Stimulated activated CD4-positive, alpha-beta T cell treated with anti-CD3 and anti-CD28 coated beads, Interleukin-2, amount 100 ng/mL, for 4 hours (primary cell): ENCODE measurements at places on chromosomes 2 and 18.
A peak's percentile ranks its signal among the peaks of the same experiment; 100 is the strongest.

- no peak for DNase-seq
These were observed 70.8 kb downstream of the ABI2 start for GRCh38 chr2:203399031-203399430.

DNA sequence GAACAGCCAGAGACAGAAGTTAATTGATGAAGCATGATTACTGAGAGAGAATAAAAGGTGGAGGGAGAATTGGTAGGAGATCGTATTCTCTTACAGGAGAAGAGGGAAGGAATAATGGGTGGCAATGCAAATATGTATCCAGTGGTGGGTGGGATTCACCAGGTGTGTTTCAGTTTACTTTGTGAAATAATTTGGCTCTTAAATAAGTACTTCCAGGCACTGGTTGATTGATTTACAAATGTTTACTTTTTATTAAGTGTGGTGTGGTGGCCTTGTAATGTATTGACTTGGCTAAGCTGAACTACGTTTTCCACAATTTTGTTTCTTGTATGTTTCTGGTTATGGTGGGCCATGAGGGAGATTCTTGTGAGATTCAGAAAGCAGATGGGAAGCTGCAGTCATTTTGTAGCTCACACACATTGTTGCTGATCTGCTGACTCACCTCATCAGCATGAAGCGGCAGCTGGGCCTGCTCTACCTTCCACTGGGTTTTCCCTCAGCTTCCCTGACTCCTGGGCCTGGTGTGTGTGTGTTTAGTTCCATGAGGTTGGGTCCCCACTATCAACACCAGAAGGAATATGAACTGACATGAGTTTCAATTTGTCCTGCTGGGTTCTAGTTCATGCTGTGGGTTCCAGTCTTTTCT is 32.6 kb downstream of the MYL12B start:
- no peak for DNase-seq

- DNase-seq = peak; percentile 41
These were observed 142.8 kb downstream of the NDUFA10 start for GRCh38 chr2:239882331-239882732.

GRCh38 chr2:160477032-160477431 is 16.6 kb downstream of the RBMS1 start:
- no peak for DNase-seq

GRCh38 chr2:240595381-240596079 is 9.0 kb downstream of the CAPN10 start:
- DNase-seq = no peak

DNA sequence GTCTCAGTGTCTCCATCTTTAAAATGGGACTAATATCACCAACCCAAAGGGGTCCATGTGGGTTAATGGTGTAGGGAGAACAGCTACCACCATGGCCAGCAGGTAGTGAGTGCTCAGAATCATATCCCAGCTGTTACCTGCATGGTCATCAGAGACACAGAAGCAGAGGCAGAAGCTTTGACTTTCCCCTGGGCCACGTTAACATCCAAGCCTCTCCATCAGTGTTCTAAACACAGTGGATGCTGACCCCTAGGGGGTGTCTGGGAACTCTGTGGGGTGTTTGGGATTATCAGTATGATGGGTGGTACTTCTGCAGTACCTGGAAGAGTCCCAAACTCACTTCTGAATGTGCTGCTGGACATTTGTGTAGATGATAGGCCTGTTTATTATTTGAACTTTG is 93.6 kb downstream of the GYPC start:
- DNase-seq = no peak

GRCh38 chr2:50694798-50695197 is 337.1 kb downstream of the NRXN1 start:
- no peak for DNase-seq

- no peak for DNase-seq
These were observed at the start of gene FIGLA for GRCh38 chr2:70790136-70790828. TSS of gene FIGLA (minus strand) at chr2:70790643. CDS start at chr2:70790638, 5 bp downstream.

DNA sequence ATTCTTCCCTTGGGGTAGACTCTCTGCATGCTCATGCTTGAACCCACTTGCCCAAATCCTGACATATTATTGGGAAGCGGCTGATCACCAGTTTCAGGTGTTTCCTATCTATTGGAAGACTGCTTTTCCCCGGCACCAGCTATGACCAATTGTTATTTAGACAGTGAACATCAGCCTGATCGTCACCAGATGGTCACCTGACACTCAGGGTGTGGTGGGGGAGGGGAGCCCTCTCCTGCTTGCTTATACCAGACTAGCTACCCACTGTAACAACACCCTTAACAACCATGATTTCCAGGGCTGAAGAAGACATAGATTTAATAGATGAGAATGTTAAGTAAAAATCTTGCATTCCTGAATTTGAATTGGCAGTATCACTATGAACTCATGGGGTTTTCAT is 44.3 kb downstream of the RBM43 start:
- DNase-seq = no peak

DNA sequence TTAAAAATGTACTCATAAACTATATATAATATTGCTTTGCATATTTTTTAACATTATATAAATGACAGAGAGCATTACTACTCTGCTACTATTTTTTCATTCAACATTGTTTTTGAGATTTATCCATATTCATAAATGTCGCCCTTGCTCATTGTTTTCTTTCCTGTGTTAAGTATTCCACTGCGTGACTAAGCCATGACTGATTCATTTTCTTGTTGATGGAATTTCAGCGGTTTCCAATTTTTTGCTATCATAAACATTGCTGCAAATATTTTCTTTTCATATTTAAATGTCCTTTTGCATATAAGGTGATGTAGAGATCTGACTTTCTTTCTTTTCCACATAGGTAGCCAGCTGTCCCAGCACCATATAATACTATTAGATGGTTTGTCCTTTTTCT is 57.6 kb downstream of the SFXN5 start:
- no peak for DNase-seq

DNA sequence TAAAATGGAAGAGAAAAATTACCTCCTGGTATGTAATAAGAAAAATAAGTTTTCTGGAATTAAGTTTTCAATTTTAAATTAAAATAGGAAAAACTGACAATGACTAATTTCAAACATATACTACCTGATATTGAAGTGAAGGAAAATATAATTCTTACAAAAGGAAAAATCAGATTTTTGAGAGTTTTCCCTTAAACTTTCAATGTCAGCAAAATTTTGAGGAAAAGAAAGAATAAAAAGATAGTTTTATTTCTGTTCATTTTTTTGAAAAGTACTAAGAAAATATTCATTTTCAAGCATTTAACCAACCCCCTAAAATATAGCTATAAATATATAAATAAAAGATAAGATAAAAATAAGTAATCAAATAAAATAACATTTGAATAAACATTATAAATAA is 87.1 kb downstream of the TMX3 start:
- no peak for DNase-seq

- no peak for DNase-seq
These were observed 36.5 kb upstream of the ARMC9 start for GRCh38 chr2:231161877-231162329.

DNA sequence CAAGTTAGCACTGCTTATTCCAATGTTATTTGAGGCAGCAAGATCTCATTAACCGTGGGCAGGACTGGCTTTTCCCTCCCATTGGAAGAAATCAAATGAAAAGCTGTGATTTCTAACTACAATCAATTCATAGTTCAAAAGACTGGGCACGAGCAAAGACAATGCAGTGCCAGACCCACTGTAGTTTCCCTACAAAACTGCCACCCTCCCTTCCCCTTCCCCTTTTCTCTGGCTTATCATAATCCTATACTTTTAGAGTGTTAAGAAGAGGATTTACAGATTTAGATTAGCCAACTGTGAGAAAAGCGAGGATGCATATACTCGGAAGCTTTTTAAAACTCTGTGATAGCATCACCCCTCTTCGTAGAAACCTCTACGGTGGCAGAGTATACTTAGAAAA is 260.4 kb downstream of the STK39 start:
- no peak for DNase-seq

DNA sequence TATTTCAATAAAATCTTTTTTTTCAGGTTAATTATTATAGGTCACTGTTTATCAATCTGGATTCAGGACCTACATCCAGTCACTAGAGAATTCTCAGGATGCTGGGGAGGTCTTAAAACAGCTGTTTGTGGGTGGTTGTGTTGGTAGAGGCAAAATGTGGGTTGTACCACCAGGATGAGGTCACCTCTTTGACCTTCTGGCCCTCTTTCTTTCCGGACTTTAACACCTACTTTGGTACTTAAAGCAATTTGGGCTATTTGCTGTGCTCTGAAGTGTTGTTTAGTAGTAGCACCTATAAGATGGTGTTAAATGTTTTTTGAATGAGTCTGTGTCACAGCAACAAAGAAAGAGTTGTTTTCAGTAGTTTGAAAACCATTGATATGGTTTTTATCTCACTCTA is 14.6 kb downstream of the EML4 start:
- DNase-seq = no peak

DNA sequence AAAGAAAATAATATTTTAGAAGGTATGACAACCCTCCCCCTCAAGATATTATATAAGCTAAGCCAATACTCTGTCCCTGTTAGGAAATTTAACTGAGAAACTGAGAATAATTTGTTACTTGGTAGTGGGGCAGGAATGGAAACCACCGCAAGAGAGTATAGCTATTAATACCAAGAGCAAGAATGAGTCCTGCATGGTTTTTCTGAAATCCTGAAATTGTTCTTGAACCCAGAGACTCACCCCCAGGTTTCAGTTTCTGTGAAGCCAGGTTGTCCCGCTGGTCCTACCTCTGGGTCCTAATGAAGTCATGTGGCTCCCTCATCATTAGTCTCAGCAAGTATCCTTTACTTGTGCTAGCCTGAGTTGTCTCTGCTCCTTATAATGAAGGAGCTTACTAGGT is 671.0 kb upstream of the ACVR2A start:
- no peak for DNase-seq

DNA sequence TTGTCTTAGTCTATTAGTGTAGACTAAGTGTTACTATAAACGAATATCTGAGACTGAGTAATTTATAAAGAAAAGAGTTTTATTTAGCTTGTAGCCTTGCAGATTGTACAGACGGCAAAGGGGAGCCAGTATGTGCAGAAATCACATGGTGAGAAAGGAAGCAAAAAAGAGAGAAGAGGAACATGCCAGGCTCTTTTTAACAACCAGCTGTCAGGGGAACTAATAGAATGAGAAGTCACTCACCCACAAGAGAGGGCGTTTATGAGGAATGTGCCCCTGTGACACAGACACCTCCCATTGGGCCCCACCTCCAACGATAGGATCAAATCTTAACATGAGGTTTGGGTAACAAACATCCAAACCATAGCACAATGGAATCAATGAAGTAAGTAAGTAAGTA is 20.6 kb upstream of the ZNF804A start:
- DNase-seq = no peak

GRCh38 chr2:201915446-201915845 is 109.1 kb downstream of the CDK15 start:
- DNase-seq = no peak

DNA sequence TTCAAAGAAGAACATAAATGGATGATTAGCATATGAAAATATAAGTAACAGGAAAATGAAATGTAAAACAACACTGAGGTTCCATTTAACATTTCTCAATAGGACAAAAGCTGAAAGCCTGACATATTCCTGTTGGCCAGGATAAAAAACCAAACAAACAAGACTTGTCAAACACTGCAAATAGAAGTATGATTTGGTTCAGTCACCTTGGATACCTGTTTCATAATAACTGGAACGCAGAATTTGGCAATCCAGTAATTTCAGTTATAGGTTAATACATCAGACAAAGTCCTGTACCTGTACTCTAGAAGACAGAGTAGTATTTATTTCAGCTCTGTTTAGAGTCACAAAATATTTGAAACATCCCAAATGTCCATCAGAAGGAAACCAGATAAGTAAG is 16.5 kb upstream of the EVA1A start:
- DNase-seq = no peak

DNA sequence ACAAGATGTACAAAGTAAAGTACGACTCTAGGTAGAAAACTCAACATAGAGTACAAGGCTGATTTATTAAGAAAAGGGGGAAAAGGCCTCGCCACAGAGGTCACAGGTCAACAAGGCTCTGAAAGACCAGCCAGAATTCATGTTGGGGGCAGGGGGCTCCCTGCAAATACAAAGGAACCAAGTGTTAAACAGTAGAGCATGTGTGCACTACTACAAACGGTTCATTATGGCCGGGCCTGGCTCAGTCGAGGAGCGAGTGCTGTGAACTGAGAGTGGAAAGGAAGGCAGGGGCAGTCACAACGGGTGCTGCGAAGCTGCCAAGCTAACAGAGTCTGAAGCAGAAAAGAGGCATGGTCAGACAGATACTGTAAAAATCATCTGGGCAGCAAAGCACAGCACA is 77.1 kb downstream of the MBOAT2 start:
- DNase-seq = no peak

DNA sequence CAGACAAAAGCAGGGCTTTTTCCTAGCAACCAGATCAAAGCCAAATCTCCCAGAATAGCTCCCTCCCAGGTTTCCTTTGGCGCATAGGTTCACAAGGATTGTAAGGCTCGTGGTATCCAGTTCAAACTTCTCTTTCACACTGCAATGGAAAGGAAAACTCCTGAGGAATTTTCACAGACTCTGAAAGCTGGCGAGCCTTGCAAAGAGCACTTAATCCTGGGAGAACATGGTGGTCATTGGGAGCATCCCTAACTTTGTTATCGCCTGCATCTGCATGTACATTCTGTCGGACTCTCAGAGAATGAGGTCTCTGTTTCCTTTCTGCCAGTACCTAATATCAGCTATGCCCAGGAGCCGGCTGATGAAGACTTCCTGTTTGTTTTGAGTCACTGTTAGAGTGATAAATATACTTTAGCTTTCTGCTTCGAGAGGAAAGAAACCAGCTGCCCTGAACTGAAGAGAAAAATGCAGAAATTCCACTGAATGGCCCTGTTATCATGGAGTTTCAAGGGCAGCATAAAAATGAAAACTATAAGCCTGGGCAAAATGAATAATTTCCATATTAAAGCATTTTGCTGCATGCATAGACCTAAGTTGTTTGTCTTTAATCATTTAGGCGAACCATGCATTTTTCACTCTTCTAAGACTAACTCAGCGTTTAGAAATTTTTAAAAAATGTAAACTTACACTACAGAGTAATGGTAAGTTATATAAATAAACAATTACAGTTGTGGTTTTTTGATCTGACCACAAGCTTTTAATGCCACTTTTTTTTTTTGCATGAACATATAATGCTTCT is 76.4 kb upstream of the ZEB2 start:
- DNase-seq = no peak

- DNase-seq = no peak
These were observed 47.4 kb downstream of the SPATS2L start for GRCh38 chr2:200353874-200354273.

GRCh38 chr2:234436482-234436837 is 60.4 kb downstream of the ARL4C start:
- DNase-seq = no peak

DNA sequence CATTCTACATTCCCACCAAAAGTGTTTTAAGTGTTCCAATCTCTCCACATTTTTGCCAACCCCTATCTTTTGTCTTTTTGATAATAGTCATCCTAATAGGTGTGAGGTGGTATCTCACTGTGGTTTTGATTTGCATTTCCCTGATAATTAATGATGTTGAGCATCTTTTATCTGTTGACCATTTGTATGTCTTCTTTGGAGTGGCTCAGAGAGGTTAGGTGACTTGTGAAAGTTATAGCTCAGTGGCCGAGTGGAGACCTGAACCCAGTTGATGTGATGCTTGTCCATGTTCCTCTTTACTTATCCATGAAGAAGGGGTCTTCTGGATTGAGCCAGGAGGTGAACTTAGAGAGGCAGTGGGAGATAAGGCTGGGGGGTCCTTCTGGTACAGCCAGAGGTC is 78.8 kb downstream of the DDX1 start:
- DNase-seq = no peak

- DNase-seq = no peak
These were observed 72.4 kb downstream of the KIAA1328 start for GRCh38 chr18:36901277-36901701.

GRCh38 chr18:48038636-48039035 is 108.2 kb upstream of the SMAD2 start:
- no peak for DNase-seq

GRCh38 chr18:27942706-27943105 is 234.2 kb downstream of the CDH2 start:
- no peak for DNase-seq
